CD4-positive, alpha-beta memory T cell (primary cell): ENCODE measurements at places on chromosomes 2 and 18. TPM values are rescaled to one million over a fixed set of nuclear protein-coding genes. Genes with fewer than 3 reads are reported as not detected.

DCC gene
- total RNA-seq: not detected

DARS1 gene
- total RNA-seq: 90.1 TPM

FER1L5 gene
- total RNA-seq: not detected

SULT1C2 gene
- total RNA-seq: 0.06 TPM

MEP1B gene
- total RNA-seq: not detected
